SJSA1 (cell line): ENCODE measurements at places on chromosomes 1 and 21. TPM values are rescaled to one million over a fixed set of nuclear protein-coding genes. Genes with fewer than 3 reads are reported as not detected.
A peak's percentile ranks its signal among the peaks of the same experiment; 100 is the strongest.

The AKNAD1 gene
- total RNA-seq: 0.21 TPM in 1 of 2 replicates, not detected in the other

The ILDR2 gene
- 39.4 and 43.5 TPM in 2 replicates for total RNA-seq

The SLC45A1 gene
- 0.44 and 2.5 TPM in 2 replicates for total RNA-seq

The S100A1 gene
- 0.32 TPM in 1 of 2 replicates, not detected in the other for total RNA-seq

The MAP10 gene
- total RNA-seq: not detected in 2 replicates

GRCh38 chr1:218872928-218873327, 300.8 kb upstream of the LYPLAL1 start:
- no peak for DNase-seq

DNA sequence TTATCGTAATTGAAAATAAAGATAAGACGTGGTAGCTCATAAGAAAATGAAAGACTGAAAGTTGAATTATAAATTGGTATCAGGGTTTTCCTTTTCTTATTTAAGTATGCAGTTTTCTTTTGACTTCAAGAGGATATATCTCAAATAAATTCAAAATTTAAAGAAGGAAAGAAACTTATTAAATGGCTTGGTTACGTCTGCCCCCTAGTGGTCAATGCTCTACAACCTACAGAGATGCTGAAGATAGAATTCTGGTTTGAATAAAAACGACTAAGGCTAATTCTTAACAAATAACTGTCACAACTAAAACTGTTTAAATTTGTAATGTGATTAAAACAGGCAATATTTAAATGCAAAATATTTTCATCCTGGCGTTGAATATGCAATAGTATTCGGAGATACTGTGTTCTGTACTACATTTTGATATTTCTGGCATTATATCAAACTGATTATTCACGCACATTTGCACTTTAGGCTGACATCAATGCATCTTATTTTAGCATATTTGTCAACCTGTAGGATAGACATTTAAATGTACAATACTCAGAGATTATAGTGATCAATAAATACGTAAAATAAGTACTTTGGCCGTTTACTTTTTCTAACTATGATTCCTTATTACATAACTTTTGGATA, 26.8 kb downstream of the IFI44 start:
- DNase-seq: no peak

DNA sequence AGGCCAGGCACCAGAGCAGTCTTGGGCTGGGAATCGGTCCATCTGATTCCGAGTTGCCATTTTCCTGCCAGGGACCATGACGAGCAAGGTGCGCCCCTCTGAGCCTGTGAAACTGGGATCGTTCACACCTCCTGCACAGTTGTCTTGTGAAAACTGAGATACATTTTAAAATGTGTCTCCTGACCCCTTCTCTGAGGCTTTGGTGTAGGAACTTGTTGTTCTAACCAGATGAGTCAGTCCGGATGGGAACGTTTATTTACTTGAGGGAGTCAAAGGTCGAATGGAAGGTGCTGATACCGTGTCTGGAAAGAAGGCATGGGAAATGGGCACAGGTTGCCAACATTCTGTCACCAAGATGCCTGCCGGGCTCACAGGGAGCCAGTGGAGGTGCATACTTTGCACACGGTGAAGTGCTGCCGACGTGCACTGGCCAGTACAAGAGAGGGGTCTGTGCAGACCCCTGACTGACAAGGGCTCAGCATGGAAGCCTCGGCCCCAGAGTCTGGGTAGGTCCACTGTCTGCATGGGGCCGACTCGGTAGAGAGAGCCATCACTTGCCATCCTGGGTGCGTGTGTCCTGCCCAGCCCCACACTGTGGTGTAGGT, 7.4 kb upstream of the KCNN3 start:
- no peak for DNase-seq

DNA sequence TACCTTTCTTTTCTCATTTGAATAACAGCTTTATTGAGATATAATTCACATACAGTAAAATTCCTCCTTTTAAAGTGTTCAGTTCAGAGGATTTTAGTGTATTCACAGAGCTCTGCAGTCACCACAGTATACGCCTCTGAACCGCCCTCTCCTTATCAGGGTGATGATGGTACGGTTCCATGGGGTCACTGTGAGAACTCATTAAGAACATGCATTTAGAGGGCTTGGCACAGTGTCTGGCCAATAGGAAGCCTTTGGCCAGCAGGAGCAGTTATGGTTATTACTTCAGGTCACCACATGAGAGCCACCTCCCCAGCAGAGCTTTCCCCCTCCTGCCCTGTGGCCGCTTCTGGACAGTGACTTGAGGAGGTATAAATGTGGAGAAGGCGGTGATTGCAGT, 27.3 kb downstream of the KCNQ4 start:
- no peak for DNase-seq

DNA sequence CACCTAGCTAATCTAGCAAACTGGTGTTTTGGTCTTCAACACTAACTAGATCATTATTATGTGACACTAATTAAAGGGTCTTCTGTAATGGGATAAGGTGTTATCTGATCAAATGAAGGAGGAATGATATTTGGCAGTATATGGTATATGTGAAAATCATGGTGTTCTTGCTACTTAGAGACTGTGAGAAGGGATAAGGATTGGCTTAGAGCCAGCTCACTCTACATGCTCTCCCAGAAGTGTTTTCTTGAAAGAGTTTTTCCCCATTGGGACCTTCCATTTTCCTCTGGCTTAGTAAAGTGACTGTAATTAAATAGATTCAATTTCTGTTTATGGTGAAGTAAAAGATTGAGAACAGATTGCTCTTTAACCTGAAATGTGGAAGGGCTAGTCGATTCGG, 71.2 kb upstream of the RGL1 start:
- no peak for DNase-seq

GRCh38 chr1:59664166-59664565, 150.6 kb upstream of the HOOK1 start:
- no peak for DNase-seq

GRCh38 chr1:41874151-41874719, 44.5 kb downstream of the HIVEP3 start:
- no peak for DNase-seq

- no peak for DNase-seq
Observed at GRCh38 chr1:205356440-205357139, at the start of gene KLHDC8A. Gene KLHDC8A (minus strand): TSS chr1:205356922. CDS start chr1:205343604, 13,318 bp downstream.

DNA sequence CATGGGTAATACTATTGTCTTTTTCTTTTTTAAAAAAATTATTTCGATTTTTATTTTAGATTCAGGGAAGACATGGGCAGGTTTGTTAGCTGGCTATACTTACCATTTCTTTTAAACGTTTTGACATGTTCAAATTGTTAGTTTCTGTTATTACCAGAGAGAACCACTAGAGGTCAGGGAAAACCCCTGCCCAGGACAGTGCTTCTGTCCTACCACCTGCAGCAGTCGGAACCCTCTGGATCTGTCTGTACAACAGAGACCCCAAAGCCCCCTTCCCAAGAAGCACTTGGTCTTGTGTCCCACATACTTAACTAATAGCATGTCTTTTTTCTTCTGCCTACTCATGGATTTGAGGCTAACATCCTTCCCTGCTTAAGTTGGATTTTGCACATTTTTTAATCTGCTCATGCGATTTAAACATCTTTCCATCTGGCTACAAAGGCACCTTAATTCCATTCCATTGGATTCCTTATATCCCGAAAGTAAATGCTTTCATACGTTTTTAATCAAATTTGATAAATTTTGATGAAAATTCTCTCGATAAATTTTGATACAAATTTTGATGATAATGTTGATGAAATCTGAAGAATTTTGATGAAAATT, 10.0 kb upstream of the C1orf115 start:
- DNase-seq: peak; percentile 30

- DNase-seq: no peak
Observed at GRCh38 chr1:115753830-115754229, 14.7 kb downstream of the CASQ2 start.

- DNase-seq: no peak
Observed at GRCh38 chr1:231639819-231640218, 13.2 kb downstream of the DISC1 start.

DNA sequence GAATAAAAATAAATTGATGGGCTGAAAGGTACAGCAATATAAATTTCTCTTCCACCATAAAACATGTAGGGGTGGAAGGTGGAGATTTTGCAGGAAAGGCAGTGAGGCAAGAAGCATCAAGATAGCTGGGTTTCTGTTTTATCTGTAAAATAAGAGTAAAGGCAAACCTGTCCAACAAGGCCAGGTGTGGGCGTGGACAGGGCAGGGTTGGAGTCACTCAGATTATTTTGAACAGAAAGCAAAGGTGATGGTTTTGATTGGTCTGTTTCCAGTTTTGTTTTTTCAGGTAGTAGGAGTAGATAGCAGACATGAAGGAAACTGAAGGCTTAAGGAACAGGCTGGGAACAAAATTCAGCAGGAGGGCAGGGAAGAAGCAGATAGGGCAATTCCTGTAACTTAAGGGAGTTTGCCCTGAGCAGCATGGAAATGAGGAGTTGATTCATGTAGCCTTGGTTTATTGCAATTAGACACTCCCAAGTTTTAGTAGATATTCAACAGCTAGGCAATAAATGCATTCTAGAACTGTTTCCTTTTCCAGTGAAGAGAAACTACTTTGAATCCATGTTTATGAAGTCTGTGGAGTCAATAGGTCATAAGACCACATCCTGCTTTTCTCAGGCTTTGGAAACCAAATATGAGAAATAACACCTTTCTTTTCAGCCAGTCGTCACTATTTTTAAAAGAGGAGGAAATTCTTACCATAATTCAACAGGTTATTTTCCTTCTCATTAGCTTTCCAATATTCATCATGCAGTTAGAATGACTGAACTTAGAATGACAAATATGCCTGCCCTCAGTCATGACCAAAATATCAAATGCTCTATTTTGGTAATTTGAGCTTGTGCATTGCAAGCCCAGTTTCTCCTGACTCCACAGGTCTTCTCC, 38.7 kb upstream of the CD55 start:
- no peak for DNase-seq

DNA sequence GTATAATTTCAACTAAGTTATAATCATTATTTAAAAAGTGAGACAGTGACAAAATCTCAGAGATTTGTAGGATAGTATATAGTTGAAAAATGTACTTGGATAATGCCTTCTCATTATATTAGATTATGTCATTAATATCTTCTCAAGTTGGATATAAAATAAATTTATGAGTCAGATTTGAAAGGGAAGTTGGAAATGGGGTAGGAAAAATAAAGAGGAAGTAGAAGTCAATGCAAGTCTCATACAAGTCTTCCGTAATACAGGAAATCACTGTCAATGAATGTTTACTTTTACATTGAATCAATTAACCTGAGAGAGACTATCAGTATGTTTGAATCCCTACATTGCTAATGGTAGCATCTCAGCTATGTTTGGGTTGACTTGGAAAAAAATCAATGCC, 16.2 kb upstream of the RNPC3 start:
- no peak for DNase-seq

- DNase-seq: no peak
Observed at GRCh38 chr1:148010527-148010926, 82.3 kb downstream of the GPR89B start.

- DNase-seq: no peak
Observed at GRCh38 chr1:157081707-157082106, 17.9 kb downstream of the ETV3L start.

DNA sequence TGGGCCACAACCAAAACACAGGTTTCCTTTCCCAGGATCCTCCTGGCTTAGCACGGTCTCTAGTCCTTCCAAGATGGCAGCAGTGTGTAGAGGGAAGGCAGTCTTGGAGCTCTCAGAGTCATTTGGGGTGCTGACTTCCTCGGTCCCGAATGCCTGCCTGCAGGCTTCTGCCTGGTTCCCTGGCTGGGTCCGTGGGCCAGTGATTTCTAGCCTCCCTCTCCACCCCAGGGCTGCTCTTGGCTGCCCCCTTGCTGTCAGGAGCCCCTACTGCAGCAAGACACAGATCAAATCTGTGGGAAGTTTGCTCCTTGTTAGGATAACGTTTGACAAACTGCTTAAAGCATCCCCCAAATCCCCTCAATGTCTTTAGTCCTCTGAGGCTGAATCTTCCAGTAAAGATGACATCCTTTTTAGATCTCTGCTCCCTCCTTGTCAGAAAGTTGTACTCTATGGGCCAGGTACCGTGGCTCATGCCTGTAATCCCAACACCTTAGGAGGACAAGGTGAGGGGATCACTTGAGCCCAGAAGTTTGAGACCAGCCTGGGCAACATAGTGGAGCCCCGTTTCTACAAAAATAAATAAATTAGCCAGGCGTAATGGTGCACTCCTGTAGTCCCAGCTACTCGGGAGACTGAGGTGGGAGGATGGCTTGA, 272.5 kb downstream of the RRAGC start:
- DNase-seq: peak; percentile 54

GRCh38 chr1:53992085-53992874, 25.7 kb downstream of the LDLRAD1 start:
- DNase-seq: no peak

DNA sequence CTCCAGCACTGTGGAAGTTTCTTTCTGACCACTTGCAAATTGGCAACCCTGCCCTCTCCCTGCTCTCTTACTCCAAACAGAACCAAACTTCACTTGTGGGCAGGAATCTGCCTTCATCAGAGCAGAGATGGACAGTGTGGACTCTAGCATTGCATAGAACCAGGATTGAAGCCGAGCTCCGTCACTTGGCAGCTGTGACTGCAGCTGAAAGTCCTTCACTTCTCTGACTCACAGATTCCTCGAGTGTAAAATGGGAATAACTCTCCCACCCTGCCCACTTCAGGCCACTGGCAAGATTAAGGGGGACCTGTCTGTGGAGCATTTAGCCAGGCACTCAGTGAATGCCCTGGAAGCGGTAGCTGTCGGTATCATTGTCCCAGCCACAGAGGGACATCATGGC, 75.7 kb upstream of the ZBTB40 start:
- no peak for DNase-seq

GRCh38 chr1:83055391-83056170, 943.4 kb downstream of the TTLL7 start:
- no peak for DNase-seq

DNA sequence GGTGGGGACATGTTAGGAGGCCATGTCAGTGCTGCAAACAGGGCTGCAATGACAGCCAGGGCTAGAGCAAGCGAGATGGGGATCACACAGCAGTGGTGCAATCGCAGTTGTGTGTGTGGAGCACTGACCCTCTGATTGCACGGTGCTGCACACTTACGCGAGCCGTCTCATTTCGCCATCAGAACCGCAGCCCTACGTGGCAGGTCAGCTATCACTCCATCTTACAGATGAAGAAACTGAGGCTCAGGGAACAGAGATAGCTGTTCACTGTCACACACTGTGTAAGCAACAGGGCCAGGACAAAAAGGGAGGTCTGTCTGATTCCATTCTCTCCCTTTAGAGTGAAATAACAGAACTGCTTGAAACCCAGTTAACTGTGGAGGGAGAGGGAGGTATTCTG, 104.8 kb upstream of the SLC45A1 start:
- no peak for DNase-seq
